ENCODE measurements at places on chromosomes 16 and 17. TPM values are rescaled to one million over a fixed set of nuclear protein-coding genes. Genes with fewer than 3 reads are reported as not detected.

- DNase-seq: no peak
These were observed 38.5 kb upstream of the CES5A start for GRCh38 chr16:55913716-55914115.

DNA sequence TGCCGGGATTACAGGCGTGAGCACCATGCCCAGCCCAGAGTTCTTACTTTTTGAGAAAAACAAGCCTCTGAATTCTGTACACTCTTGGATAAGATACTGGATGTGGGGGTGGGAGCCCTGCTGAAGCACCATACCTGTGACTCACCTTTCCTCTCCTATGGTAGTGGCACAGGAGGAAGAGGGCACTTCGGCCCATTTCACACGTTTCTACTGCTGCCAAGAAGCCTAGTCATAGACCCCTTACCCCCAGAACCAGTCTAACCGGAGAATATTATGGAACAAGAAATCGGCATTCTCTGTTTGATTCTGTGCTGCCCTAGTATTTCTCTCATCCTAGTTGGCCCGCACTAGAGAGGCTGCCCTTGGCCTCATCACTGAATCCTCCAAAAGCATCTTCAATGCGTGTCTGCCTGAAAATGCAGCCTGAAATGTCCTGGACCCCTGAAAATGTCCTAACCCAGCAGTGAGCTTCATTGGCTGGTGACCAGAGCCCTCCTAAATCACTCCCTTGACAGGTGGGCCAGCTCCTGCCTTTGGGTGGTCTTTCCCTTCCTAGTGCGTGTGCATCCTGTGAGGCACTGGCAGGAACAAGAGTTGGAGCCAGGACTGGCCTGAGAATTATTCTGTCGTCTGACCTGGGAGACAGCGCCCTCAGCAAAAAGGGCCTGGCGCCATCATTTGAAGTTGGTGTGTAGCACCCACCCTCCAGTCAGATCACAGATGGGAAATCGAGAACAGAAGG is 37.9 kb downstream of the NDEL1 start:
- DNase-seq: no peak

- no peak for DNase-seq
These were observed 91.3 kb upstream of the FBXO47 start for GRCh38 chr17:39058524-39058923.

DNA sequence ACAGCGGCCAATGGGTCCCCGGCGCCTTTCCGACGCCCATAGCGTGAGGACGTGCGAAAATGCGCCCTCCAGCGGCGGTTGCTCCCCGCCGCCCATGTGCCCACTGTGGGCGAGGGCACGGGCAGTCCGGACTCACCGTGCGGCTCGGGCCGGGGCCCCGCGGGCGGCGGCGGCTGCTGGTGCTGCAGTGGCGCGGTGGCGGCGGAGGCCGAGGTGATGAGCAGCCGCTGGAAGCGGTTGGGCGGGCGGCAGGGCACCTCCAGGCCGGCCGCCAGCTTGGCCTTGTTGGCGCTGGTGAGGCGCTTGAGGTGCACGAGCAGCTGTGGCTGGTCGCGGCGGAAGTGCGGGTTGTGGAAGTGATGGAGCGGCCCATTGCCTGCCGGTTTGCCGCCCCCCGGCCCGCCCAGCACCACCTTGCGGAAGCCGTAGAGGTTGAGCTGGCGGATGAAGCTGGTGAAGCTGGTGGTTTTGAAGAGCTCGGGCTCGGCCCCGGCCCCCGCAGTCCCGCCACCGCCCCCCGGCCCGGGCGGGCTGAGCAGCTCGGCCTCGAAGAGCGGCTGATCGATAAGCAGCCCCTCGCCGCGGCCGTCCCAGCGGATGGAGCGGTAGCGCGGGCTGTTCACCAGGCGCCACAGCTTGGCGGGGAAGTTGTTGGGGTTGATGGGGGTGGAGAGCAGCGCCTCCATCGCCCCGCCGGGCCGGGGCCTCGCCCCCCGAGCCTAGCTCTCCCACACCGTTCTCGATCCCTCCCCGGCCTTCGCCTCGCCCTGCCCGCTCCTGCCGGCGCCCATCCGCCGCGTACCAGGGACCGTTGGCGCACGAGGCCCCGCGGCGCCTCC is at the start of gene HSF5:
TSS of gene HSF5 (minus strand) at position 820 of the 839 bp plus-strand sequence. CDS start at position 686, 134 bp downstream.
- no peak for DNase-seq

Gene GRB7
- 0.35 TPM for polyA plus RNA-seq
